ENCODE measurements at places on chromosomes 1 and 21.

- no peak for DNase-seq
Observed at GRCh38 chr21:14589855-14590563, 43.9 kb upstream of the SAMSN1 start.

DNA sequence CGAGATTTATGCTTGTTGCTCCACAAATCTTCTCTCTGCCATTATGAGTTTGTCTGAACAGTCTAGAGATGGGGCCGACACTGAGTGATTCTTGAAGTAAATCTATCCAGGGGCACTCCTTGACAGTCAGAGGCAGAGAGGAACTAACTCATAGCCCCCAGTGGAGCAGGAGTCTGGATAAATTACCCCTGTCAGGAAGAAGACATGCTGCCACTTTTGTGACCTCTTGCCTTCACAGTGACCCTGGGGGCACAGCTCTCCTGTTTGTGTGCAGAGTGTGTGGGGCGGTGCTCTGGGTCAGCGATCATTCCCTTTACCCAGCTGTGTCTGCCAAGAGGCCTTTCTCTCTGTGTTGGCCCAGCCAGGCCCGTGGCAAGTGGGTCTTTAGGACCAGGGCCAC is 29.5 kb downstream of the PEX14 start:
- no peak for DNase-seq

DNA sequence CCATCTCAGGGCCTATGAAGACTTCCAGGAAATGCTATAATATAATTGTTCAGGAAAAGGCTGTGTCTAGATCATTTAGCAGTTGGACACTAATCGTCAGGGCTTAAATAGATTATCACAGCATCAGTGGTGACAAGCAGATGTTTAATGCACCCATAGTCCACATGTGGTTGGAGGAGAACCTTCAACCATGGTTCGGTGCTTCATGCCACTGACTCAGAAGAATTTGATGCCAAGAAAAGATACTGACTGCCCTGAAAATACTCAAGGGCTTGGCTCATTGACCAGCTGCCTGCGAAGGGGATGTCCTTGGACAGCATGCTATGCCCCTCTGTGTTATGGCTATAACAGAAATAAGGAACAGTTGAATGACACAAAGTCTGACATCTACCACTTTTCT is 175.7 kb downstream of the HHIPL2 start:
- DNase-seq: no peak

GRCh38 chr1:106876384-106876783 is 180.1 kb upstream of the PRMT6 start:
- no peak for DNase-seq

- no peak for DNase-seq
Observed at GRCh38 chr1:17013491-17014320, 2.0 kb upstream of the ATP13A2 start.

DNA sequence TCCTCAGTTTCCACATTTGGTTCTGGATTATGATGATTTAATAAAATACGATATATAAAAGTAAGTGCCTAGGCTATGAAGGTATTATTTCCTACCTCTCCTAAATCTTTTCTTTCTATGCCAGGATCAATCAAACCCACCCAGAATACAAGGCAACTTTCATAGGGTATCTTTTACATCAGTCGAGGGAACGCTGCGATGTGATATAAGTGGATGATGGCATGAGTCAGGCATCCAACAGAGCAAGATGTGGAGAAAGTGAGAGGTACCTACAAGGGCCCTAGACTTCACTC is 781 bp downstream of the TTLL7 start:
- DNase-seq: no peak

All from T-cell (primary cell).